ENCODE measurements at places on chromosomes 5 and 9.

DNA sequence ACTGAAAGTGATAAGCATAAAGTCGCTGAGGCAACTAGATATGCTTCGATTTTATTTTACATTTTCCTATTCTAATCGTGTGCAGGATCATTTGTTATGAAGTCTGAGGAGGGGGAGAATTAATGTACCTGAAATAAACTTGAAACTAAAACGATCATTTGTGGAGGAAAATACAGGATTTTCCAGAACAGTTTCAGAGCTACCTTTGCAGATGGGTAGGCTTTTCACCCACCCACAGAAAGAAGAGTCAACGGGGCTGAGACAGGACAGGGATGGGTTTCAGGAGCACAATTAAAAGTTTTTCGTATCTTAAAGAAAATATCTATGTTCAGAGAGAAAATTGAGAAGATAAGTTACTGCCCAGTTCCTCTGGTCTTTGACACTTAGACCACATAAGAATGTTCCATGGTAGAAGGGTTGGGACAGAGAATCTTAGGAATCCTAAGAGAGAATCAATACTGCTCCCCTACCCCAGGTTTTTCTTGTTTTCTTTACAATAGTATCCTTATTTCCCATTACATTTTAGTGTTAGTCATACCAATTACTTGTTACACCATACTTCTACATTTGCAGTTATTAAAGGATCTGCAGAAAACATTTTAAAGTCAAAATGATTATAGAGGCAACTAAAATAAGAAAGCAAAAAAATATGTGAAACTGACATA, 211.4 kb downstream of the DEPDC1B start:
- no peak for DNase-seq

- DNase-seq = no peak
These were observed 59.9 kb upstream of the RAPGEF6 start for GRCh38 chr5:131694926-131695325.

- no peak for DNase-seq
These were observed 4.8 kb downstream of the HSDL2 start for GRCh38 chr9:112384690-112385089.

DNA sequence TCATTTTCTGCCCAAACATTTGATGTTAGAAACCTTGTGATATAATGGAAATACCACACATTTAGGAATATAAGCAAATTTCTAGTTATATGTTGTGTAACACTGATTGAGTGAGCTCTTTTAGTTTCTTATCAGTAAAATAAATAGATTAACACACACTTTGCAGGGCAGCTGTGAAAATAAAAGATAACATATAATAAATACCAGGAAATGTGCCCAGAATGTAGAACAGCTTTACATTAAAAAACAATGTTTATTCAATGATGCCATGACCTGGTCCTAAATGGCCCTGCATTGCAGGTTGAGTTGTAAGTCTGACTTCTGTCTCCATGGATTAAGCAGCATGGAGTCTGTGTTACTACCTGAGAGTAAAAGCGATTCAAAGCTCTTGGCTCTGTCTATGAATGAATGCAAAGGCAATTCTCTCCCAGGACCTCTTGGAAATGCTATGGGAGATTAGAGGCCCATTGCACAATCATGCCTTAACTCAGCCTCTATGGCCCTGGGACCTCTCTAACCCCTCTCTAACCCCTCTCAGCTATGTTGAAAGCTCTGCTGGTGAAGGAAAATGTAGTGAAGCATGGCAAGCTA, 296.0 kb upstream of the ACTBL2 start:
- DNase-seq = no peak

GRCh38 chr5:73359395-73359794, 89.2 kb downstream of the FOXD1 start:
- no peak for DNase-seq

DNA sequence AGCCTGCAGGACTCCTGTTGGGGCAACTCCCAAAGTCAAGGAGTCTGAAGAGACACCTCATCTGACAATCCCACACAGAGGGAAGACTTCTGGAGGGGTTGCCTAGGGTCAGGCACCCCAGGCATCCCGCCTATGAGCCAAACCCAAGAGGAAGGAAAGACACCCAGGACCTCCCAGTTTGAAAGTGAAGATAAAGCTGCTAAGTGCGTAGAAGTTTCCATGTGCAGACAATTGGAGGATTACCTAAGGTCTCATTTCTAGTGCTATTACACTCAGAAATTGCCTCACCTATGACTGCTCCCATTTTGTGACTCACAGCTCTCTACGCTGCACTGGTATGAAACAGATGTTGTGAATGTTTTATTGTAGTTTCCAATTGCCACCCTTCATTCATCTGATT, 322.9 kb downstream of the SLIT3 start:
- DNase-seq = no peak

All from brain pericyte (primary cell).